ENCODE measurements at places on chromosomes 5 and 9.

GRCh38 chr5:43609752-43610151 is 6.8 kb downstream of the NNT start:
- peak; percentile 18 for DNase-seq

- no peak for DNase-seq
Measured at GRCh38 chr9:108197899-108198298, 657.9 kb downstream of the ACTL7B start.

GRCh38 chr5:135062216-135063055 is 28.4 kb upstream of the PITX1 start:
- DNase-seq: no peak

DNA sequence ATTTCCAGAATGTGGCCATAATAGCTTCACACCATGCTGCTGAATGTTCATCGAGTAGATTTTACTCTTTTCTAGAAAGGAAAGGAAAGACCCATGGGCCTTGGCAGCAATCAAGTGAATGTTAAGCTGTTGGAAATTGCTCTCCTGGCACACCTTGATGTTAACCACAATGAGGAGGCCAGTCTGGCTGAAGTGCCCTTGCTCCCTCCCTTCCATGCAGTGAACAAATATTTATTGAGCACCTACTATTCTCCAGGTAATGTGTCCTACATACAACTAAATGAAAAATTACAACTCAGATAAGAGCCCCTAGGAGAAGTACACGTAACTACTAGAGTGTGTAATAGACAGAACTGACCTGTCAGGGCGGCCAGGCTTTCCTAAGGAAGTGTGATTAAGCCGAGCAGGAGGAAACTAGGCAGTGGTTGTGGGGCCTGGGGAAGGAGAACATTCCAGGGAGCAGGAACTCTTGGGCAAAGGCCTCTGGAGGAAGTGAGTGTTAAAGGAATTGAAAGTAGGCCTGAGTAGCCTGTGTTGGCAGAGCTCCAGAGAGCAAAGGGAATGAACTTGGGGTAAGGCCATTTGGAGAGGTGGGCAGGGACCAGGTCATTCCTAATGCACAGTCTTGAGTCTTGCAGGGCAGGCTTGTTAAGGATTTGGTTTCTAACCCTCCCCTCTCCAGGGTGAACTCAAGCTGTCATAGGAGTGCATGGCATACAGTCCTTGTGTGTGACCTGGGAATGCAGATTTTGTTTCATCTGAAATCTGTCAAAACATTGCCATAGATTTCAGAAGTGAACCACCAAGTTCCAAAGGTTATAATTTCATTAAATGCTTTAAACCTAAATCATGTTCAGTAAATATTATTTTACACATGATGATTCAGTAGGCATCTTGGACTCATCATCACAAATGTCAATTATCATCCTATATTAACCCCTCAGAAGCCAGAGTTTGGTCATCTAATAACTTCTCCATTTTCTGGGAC is 9.0 kb upstream of the ZSWIM6 start:
- no peak for DNase-seq

- peak; percentile 38 for DNase-seq
Measured at GRCh38 chr5:10689391-10690081, 71.5 kb downstream of the DAP start.

DNA sequence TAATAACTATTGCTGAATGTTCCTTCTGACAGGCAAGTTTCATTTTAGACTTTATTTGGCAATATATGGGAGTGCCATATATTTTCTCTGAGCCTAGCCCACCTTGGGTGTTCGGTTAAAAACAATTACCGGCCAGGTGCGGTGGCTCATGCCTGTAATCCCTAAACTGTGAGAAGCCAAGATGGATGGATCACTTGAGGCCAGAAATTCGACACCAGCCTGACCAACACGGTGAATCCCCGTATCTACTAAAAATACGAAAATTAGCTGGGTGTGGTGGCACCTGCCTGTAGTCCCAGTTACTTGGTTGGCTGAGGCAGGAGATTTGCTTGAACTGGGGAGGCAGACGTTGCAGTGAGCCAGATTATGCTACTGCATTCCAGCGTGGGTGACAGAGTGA is 47.9 kb downstream of the TNFSF15 start:
- DNase-seq: no peak

Data from DMS53 (cell line).